Hepatocyte (in vitro differentiated cells): ENCODE measurements at places on chromosomes 7 and 10. TPM values are rescaled to one million over a fixed set of nuclear protein-coding genes. Genes with fewer than 3 reads are reported as not detected.
A peak's percentile ranks its signal among the peaks of the same experiment; 100 is the strongest.

GRCh38 chr10:14102056-14102455, 228.7 kb downstream of the FRMD4A start:
- H3K27me3 ChIP-seq: no peaks in the 10 kb centered on the region
- no peak overlapping the region for H3K27ac ChIP-seq
- no peaks in the 10 kb centered on the region for H3K4me1 ChIP-seq
- H3K4me3 ChIP-seq: no peak overlapping the region

GRCh38 chr10:28444031-28444430, 88.9 kb upstream of the WAC start:
- no peak overlapping the region for H3K27ac ChIP-seq
- H3K36me3 ChIP-seq: no peaks in the 10 kb centered on the region
- no peak overlapping the region for H3K4me3 ChIP-seq

- H3K4me3 ChIP-seq: no peak overlapping the region
- H3K27ac ChIP-seq: no peak overlapping the region
- no peaks in the 10 kb centered on the region for H3K36me3 ChIP-seq
- no peak for DNase-seq
- H3K4me1 ChIP-seq: peaks cover 8% of the 10 kb centered on the region
Measured at GRCh38 chr10:48805848-48806247, 121.2 kb downstream of the WDFY4 start.

DNA sequence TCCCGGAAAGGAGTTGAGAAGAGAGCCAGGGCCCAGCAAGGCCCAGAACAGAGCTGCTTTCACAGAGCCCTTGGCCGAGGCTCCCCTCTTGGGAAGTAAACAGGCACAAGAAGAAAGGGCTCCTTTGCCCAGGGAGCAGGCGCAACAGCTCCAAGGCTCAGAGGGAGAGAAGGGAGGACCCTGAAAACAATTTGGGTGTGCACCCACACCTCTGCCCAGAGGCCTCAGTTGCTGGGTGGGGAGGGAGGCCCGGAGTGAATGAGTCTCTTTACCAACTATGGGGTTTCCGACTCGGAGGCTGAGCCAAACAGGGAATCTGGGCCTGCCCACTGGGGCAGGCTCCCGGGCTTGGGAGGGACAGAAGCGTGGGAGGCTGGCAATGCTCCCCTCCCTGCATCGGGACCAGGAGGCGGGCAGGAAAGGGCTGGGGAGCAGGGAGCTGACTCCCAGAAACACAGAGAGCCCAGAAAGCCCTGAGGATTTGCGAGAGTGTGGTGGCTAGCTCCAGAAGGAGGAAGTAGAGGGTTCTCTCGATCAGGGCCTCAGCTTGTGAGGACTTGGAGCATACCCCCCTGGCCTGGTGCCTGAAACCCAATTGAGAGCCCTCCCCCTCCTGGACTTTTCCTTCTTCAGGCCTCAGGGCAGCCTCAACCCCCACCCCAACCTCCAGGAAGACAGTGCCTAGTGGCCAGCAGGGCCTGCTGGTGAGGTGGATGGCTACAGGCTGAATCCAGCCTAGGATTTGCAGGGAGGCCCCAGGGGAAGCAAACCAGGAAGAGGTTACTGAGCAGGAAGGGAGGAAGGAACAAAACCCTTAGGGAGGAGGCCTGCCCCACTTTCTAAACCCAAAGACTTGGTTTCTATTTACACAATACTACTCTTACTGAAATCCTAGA, 6.2 kb downstream of the C10orf105 start:
- H3K36me3 ChIP-seq: no peaks in the 10 kb centered on the region
- no peaks in the 10 kb centered on the region for H3K27me3 ChIP-seq
- peak overlapping the region; percentile 70 for H3K27ac ChIP-seq
- H3K4me3 ChIP-seq: no peak overlapping the region

Gene CASP2
- total RNA-seq: 11.9 and 13.6 TPM in 2 replicates

Gene NKX1-2
- total RNA-seq: 2.0 and 5.2 TPM in 2 replicates
